GM23248 (cell line): ENCODE measurements at places on chromosomes 16 and 17.
A peak's percentile ranks its signal among the peaks of the same experiment; 100 is the strongest.

DNA sequence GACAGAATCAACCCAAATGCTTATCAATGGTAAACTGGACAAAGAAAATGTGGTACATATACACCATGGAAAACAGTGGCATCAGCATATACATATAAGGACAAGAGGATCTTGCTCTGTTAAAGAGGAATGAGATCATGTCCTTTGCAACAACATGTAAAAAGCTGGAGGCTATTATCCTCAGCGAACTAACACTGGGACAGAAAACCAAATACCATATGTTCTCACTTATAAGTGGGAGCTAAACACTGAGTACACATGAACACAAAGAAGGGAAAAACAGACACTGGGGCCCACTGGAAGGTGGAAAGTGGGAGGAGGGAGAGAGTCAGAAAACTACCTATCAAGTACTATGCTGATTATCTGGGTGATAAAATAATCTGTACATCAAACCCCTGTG is 447.3 kb upstream of the MAF start:
- no peak for DNase-seq

- peak; percentile 96 for DNase-seq
Observed at GRCh38 chr17:32141258-32141657, 1.0 kb upstream of the RHOT1 start.

GRCh38 chr16:55630774-55631173 is 25.0 kb upstream of the SLC6A2 start:
- no peak for DNase-seq

GRCh38 chr17:57078274-57078673 is 6.8 kb upstream of the AKAP1 start:
- no peak for DNase-seq

- no peak for DNase-seq
Observed at GRCh38 chr16:87728026-87728425, 37.8 kb downstream of the KLHDC4 start.

DNA sequence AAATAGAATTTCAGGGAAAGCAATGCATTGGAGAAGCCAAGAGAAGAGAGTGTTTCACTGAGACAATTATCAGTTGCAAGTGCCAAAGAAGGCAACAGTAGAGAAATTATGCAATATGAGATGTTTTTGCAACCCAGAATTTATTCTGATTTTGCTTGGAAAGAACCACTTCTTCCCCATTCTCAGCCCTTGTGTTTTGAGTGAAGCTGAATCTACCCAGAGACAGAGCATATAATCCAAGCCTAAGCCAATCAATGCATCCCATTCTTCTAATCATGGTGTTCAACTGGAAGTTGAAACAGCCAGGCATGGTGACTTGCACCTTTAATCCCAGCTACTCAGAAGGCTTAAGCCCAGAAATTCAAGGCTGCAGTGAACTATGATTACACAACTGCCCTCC is 6.9 kb upstream of the SCNN1G start:
- DNase-seq: no peak

- peak; percentile 45 for DNase-seq
Observed at GRCh38 chr17:48322060-48322459, 108.0 kb downstream of the SKAP1 start.

DNA sequence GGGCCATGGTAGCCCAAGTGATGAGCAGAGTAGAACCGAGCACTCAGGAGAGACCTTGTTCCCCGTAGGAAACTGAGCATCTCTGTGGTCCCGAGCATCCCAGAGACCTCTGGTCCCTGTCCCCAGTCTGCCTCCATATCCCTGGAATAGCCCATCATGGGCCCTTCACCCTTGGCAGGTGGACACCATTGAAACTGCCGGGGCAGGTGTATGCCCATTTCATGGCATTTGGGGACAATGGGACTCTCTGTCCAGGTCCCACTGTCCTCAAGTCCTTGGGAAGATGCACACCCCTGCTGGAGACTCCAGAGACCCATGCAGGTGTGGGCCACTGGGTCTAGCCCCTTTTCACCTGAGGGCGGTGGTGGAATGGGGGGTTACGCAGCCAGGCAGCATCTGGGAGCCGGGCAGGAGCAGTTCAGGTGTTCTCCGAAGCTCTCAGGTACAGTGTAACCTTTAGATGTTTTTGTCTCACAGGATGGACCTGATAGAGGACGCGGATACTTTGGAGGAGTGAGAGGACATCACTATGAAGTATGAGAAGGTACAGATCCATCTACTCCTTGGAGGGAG is 75.9 kb downstream of the GOSR1 start:
- no peak for DNase-seq

- DNase-seq: no peak
Observed at GRCh38 chr16:66493490-66494401, 56.2 kb downstream of the TK2 start.

DNA sequence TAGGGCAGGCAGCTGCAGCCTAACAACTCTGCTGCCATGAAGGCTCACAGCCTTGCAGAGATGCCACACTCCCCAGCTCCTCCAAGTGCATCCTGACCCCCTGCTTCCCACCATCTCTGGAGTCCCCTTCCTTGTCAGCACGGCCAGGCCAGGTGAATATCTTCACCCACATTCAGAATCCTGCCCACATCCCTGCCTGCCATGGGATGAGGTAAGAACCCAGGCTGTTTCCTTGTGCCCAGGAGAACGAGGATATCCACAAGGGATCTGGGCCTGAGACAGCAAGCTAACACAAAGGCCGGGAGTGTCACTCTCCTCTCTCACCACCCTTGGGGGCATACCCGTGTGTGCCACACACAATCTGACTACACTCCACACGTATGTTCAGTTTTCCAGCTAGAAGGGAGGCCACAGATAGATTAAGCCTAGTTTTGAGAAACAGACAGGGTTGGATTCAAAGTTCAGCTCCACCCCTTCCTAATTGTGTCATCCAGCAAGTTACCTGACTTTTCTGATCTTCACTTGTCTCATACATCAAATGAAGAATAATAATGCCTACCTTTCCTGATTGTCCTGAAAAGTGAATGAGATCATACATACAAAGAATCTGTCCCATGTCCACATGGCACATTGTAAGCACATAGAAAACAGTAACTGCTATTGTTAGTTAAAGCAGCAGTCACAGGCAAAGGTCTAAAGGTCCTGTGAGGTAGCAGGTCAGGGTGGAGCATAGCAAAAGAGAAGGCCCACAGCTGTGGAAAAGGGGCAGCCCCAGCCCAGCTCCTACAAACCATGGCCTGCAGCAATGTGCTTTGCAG is 17.4 kb upstream of the SUPT4H1 start:
- DNase-seq: no peak

- peak; percentile 62 for DNase-seq
Observed at GRCh38 chr17:51263006-51263405, 2.7 kb downstream of the UTP18 start.

GRCh38 chr16:23052908-23053580 is 96.2 kb downstream of the USP31 start:
- DNase-seq: no peak

DNA sequence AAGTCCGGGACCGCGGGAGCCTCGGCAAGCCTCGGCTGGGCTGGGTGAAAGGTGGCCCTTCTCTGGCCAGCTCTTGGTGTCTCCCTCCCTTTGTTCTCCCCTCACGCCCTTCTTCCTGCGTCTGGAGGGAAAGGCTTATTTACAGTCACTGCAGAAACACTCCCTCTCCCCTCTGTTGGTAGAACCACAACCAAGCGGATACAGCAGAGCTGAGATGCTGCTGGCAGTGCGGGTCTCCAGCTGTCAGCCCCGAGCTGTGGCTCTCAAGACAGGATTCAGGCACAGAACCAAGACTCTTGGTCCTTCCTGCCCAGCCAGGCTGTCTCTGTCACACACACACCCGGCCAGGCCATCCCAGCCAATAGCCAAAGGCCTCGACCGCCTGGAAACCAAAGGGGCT is 133.3 kb downstream of the ENGASE start:
- DNase-seq: no peak

DNA sequence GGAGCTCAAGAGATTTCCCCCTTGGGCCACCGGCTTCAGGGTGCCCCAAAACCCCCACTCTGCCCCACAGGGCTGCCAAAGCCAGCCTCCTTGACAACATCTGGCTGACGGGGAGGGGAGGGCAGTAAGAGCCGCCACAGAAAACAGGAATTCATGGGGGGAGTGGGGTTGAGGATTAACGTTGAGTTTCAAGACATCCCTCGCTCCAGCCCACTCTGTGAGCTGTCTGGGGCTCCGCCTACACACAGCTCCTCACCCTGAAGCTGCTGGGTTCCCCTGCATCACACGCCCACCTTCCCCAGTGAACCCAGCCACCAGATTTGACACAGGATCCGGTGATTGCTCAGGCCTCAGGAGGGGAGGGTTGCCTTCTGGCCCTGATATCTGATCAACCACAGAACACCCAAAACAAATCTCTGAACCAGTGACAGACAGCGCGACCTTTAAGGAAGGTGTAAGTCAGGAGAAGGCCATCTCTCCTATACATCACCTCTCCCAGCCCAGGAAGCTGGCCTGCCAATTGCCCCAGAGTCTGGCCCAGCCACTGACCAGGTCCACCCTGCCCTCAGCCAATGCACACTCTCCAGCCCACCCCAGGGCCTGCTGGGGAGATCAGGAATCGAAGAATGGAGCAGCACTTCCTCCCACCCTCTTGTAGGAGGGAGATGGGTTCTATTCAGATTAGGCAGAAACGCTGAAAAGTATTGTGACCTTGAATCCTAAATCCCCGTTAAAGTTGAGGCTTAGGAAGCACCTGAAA is 132.1 kb downstream of the CLEC16A start:
- DNase-seq: no peak

DNA sequence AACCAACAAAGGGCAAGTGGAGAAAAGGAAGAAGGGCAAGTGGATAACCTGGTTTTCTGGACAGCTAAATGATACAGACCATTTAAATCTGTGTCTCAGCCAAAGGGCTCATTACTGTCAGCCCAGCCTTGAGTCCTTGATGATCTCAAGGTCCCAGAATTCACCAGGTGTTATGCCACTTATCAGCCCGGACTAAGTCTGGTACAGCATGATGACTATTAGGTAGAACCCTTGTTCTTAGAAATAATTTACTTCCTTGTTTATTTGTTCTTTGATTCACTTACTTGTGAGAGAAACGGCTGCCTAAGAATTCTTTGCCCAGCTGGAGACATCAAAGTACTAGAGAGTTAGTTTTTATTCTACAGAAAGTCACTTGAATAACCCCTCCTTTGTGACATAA is 3.5 kb downstream of the PDILT start:
- no peak for DNase-seq

DNA sequence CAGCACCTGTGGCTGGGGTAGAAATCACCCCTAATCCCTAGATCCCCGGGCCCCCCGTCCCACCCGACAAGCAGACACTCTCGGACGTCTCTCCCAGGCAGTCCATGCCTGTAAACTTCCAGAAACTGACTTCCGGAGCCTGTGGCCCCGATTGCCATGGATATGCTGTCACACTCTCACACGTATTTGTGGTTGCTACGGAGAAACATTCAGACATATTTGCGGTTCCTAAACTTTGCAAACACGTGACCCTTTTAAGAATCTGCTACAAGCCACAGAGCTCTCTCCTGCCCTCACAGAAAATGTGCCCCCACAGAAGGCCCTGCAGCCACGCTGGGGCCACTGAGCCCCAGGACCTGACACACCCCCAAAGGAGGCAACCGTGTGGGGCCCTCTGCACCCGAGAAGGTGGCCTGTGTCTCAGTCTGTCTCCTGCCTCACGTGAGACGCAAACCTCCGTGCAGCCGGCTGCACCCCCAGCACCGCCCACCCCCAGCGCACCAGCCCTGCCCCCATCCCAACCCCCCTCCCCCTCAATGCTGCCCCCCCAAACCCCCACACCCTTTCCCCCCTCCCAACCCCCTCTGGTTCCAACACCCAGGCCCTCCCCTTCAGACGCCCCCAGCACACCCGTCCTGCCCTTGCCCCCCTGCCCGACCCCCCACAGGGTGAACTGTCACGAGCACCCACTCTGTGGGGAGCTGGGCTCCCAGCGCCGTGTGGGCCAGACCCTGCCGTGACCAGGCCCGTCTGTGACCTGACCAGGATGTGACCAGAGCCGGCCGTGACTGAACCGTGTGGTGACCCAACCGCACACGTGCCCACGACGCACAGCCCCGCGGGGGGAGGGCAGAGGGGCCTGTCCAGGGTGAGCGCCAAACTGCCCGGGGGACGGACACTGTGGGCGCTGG is 66.3 kb upstream of the METRNL start:
- no peak for DNase-seq

DNA sequence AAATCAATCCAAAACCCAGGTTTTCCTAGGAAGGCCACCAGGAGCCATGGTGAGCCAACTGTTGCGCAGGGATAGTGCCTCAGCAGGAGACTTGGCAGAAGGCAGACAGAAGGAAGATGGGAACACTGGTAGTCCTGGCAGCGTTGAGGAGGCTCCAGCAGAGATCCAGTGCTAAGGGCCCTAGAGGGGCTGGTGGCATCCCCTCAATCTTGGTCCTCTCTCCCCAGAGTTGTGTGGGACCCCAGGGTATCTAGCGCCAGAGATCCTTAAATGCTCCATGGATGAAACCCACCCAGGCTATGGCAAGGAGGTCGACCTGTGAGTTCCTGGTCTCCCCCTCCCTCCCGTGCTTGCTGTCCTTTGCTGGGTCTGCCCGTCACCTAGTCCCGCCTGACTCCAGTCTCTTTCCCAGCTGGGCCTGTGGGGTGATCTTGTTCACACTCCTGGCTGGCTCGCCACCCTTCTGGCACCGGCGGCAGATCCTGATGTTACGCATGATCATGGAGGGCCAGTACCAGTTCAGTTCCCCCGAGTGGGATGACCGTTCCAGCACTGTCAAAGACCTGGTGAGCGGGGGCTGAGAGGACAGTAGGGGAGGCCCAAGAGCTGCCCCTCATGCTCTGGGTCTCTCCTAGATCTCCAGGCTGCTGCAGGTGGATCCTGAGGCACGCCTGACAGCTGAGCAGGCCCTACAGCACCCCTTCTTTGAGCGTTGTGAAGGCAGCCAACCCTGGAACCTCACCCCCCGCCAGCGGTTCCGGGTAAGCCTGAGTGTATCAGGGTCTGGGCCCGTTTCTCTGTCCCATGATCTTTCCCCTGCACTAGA is 5.7 kb downstream of the CFAP119 start:
- DNase-seq: no peak

GRCh38 chr17:5784791-5785190 is 200.5 kb upstream of the NLRP1 start:
- no peak for DNase-seq

DNA sequence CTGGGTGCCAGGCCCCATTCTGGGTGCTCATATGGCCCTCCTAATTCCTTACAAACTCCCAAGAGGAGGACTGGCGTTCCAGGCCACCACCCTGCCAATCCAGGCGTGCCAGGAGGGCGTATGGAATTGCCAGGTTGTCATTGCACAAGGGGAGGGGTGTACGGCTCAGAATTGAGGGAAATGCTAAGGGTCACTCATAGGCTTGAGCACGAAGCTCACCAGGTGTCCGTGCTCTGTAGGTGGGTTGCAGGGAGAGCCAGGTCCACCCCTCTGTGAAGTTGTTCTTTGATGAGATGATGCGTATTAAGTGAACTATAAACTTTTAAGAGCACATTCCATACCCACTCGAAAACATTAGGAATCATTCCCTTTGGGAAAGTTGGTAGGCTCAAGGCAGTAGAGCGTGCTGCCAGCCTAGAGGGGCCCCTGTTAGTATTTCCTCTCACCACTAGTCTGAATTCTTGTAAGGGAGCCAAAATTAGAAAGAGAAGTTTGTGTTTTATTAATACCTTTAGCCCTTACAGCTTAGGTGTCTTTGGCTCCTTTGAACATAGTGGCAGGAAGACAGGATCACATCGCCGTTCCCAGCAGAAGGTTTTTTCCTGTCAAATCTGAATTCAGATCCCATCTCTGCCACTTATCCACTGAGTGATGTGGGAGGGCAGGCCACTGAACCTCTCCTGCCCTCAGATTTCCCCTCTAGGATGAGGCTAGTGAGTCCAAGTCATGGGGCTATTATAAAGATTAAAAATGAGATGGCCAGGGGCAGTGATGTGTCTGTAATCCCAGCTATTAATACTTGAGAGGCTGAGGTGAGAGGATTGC is 38.7 kb upstream of the NFAT5 start:
- DNase-seq: no peak
